ENCODE measurements at places on chromosomes 16 and 17.

DNA sequence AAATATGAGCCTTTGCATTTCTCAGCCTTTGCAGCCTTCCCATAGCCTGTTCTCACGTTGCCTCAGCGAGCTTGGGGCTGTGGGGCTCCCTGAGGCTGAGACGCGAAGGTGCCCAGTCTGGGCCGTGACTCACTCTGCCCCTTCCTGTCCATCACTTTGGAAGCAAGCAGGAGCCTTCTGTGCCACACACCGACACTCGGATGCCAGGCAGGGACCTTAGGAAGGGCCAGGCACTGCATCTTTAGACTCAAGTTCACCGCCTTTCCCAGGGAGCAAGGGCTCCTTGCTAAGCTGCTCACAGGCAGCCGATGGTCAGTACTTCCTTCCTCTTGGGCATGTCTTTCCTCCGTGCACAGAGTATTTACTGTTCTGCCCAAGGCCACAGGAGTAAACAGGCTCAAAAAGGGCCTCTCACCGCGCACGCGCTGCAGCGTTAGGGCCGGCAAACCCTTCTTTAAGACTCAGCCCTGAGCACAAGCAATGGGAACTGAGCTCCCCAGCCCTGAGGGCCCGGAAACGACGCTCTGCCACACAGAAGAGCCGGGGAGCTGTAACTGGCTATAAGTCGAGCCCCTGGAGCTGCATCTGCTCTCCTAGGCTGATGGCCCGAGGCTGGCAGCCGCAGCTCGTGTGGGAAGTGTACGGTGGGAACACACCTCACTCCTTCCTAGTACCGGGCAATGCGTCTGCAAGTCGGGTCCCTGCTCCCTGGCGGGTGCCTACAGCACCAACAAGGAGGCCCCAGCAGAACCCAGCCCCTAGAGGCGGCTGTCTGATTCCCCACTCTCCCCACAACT, 7.2 kb downstream of the TIMM22 start:
- no peak for DNase-seq

DNA sequence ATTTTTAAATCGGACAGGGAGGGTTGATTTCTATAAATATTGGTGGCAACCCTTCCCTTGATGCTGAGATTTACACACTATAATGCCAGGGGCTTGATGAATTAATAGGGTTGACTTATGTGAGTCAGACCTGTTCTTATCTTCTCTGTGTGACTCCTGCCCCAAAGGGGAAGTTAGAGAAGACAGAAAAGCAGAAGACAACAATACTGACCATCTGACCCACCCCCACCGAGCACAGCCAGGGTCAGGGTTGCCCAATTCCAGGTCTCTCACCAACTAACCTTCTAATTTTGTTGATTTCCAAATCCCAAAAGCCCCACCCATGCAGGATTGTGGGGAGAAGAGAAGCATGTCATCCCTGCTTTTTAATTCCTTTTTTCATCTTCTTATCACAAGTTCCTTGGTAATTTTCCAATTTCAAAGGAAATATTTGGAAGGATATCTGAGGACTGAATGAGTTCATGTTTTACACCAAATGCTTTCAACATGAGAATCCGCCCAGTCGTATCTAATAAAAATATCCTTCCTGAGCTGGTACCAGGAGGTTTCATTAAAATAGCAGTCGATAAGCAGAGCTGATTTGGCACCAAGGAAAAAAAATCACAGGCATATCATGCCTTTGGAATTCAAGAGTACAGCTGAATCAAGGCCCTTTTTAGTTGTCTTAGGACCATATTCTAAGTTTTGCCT, 603.4 kb upstream of the CDH11 start:
- no peak for DNase-seq

DNA sequence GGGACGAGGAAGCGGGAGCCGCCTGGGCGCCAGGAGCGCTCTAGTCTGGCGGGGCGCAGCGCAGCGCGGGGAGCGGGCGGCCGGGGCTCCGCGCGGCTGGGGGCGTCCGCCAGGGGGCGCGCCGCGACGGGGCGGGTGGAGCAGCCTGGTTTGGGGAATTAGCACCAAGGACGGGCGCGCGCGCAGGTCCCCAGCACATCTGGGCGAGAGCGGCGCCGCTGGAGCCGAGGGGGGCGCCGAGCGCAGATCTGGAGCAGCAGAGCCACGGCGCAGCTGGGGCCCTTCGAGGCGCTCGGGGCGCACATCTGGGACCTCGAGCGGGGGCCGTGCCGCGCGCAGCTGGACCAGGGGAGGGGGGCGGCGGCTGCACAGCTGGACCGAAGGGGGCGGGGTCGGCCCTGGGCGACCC, at the start of gene NXPH3:
TSS of gene NXPH3 (plus strand) at position 193 of the 409 bp plus-strand sequence. CDS start 349 bp downstream, outside the sequence.
- DNase-seq = no peak

DNA sequence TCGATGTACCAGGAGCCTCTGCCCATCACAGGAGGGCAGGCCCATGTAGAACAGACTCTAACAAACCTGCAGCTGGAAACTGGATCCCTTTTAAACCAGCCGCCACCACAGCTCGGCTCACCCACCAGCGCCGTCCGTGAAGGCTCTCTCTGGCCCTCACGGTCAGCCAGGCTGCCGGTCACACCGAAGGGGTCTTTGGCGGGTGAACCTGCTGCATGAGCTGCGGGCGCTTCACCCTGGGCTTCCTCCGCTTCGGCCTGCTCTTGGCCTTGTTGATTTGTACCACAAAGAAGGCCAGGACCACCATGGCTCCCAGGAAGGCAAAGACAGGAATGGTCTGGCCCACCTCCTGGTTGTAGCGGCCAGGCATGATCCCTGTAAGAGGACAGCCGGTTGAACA, 11.7 kb upstream of the SLC38A8 start:
- DNase-seq = no peak

DNA sequence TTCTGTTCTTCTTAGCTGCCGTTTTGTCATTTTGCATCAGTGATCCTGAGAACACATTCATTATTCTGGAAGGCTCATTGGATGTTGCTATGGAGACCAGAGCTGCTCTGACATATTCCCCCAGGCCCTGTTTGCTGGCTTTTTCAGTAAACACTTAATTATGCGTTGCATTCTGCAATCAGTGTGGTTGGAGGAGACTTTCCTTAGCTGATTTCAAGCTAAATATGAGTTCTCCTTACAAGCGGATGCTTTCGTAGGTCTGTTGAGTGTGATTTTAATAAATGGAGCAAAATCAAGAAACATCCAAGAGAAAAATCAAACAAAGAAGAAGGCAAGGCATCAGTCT, 38.2 kb upstream of the NUDT7 start:
- no peak for DNase-seq

- no peak for DNase-seq
These were observed 17.7 kb downstream of the PSMD11 start for GRCh38 chr17:32461853-32462617.

DNA sequence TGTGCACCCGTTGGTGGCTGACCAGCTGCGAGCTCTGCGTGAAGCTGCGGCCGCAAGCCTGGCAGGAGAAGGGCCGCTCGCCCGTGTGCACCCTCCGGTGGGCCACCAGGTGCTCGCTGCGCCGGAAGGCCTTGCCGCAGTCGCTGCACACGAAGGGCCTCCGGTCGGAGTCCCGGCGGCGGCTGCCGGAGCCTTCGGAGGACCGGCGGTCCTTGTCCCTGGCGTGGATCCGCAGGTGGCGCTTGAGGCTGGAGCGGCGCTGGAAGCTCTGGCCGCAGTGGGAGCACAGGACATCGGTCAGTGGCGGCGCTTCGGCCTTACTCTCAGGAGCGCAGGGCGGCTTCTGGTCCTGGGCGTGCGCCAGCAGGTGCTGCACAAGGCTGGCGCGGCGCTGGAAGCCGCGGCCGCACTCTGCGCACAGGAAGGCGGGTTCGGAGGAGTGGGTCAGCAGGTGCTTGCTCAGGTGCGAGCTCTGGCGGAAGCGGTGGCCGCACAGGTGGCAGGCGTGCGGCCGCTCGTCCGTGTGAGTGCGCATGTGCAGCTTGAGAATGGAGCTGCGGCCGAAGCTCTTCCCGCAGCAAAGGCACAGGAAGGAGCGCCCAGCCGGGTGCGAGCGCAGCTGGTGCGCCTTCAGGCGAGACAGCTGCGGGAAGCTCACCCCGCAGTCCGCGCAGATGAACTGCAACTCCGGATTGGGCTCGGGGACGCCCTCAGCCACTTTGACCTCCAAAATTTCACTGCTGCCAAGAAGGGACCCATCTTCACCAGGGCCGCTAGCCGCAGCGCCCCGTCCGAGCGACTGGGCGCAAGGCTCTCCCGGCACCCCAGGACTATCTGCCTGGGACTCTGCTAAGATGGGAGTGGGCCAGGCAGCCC, 9.1 kb downstream of the ZSCAN10 start:
- DNase-seq = no peak
